ENCODE measurements at places on chromosomes 4 and X. TPM values are rescaled to one million over a fixed set of nuclear protein-coding genes. Genes with fewer than 3 reads are reported as not detected.

- no peak overlapping the region for H3K4me3 ChIP-seq
- H3K36me3 ChIP-seq: no peaks in the 10 kb centered on the region
- no peaks in the 10 kb centered on the region for H3K27me3 ChIP-seq
- no peak for DNase-seq
- H3K4me1 ChIP-seq: no peaks in the 10 kb centered on the region
Observed at GRCh38 chrX:21974011-21974385, 33.5 kb downstream of the SMS start.

DNA sequence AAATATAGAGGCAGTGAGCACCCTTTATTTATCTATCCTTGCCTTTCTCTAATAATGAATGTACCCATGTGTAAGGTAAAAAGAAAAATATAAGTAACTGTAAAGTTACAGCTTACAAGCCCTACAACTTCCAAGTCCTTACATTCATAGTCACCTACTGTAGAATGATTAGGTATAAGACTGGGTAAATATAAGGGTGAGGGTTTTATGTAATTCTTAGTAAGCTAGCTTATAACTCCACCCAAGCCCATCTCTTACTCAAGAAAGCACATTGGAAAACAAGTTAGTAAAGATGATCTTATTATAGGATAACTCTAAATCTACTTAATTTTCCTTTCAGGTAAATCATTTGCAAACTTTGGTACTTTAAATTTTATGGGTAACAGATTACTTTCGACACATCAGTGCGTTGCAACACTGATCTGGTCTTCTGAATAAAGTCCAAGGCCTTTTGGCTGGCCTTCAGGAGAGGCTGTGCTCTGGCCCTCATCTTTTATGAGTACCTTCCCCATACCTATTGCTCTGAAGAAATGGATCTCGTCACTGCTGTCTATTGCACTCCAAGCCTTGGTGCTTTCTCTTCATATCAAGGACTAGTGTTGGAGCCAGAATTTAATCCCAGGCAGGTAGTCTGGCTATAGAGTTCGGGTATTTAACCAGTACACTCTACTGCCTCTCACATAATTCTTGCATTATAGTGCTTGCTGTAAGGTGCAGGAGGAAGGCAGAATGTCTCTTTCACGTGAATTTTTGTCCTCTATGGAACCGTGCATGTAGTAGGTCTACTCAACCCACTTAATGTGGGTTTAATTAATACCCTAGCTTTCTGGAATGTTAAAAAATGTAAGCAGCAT is 443.6 kb upstream of the AR start:
- DNase-seq: no peak
- H3K27me3 ChIP-seq: no peaks in the 10 kb centered on the region
- H3K27ac ChIP-seq: no peak overlapping the region
- no peaks in the 10 kb centered on the region for H3K36me3 ChIP-seq
- no peaks in the 10 kb centered on the region for H3K4me1 ChIP-seq
- no peak overlapping the region for H3K4me3 ChIP-seq

DNA sequence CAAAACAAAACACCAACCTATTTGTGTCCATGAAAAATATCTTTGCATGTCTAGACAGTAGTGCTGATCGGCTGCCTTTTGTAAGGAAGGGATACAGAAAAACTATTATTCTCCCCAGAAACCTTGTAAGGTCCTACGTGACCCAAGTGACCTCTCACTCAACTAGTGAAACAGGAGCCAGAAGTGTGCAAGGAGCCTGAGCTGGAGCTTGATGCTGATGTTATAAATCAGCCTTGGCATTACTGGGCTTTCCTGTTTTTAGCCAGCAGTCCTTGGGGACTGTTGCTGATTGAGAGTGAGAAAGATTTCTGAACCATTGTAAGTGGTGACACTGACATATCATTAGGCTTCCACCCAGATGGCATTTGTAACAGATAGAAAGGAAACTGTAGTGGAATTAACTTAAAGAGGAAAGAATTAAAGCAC is 100.8 kb upstream of the LIMCH1 start:
- no peak for DNase-seq
- no peaks in the 10 kb centered on the region for H3K36me3 ChIP-seq
- peaks cover 5% of the 10 kb centered on the region for H3K4me1 ChIP-seq
- H3K4me3 ChIP-seq: no peak overlapping the region
- peak overlapping the region; percentile 61 for H3K27ac ChIP-seq

- no peak for DNase-seq
- no peaks in the 10 kb centered on the region for H3K4me1 ChIP-seq
- no peaks in the 10 kb centered on the region for H3K27me3 ChIP-seq
- H3K36me3 ChIP-seq: no peaks in the 10 kb centered on the region
- H3K27ac ChIP-seq: no peak overlapping the region
Observed at GRCh38 chr4:6909970-6910339, 329 bp downstream of the TBC1D14 start.

- no peaks in the 10 kb centered on the region for H3K4me1 ChIP-seq
- H3K4me3 ChIP-seq: no peak overlapping the region
- H3K36me3 ChIP-seq: no peaks in the 10 kb centered on the region
- H3K27ac ChIP-seq: no peak overlapping the region
- DNase-seq: no peak
Observed at GRCh38 chr4:175946472-175947116, 119.0 kb upstream of the WDR17 start.

- DNase-seq: no peak
- H3K4me1 ChIP-seq: no peaks in the 10 kb centered on the region
- no peaks in the 10 kb centered on the region for H3K36me3 ChIP-seq
- H3K4me3 ChIP-seq: no peak overlapping the region
- H3K27ac ChIP-seq: no peak overlapping the region
- no peaks in the 10 kb centered on the region for H3K27me3 ChIP-seq
Observed at GRCh38 chr4:17447056-17447455, 64.8 kb downstream of the QDPR start.

GRCh38 chr4:20217521-20217920 is 34.2 kb upstream of the SLIT2 start:
- no peak overlapping the region for H3K4me3 ChIP-seq
- no peaks in the 10 kb centered on the region for H3K36me3 ChIP-seq
- H3K27me3 ChIP-seq: no peaks in the 10 kb centered on the region
- no peak for DNase-seq
- no peaks in the 10 kb centered on the region for H3K4me1 ChIP-seq

GRCh38 chr4:74583757-74584156 is 138.8 kb downstream of the AREG start:
- H3K36me3 ChIP-seq: no peaks in the 10 kb centered on the region
- H3K4me1 ChIP-seq: no peaks in the 10 kb centered on the region
- no peak overlapping the region for H3K4me3 ChIP-seq
- no peak overlapping the region for H3K27ac ChIP-seq

- H3K27ac ChIP-seq: no peak overlapping the region
- H3K4me1 ChIP-seq: no peaks in the 10 kb centered on the region
- no peak for DNase-seq
- H3K27me3 ChIP-seq: no peaks in the 10 kb centered on the region
Observed at GRCh38 chr4:4499438-4500123, 42.3 kb downstream of the STX18 start.

DNA sequence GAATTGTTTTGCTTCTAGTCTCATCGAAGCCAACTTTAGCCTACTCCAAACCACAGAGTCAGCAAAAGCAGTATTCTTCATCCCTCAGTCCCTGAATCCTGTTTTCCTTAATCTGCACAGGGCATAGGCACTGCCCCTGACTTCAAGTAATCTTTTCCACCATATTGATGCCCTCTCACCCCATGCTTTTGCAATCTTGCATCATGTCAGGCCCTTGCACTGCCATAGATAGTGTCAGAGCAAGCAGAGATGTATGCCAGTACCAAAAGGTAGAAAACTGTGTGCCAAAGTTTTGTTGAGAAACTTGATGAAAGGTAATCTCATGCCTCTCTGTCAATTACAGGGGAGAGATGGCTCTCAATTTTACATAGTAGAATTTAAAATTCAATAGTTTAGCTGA is 131.1 kb downstream of the CFAP299 start:
- H3K36me3 ChIP-seq: no peaks in the 10 kb centered on the region
- no peaks in the 10 kb centered on the region for H3K4me1 ChIP-seq
- no peaks in the 10 kb centered on the region for H3K27me3 ChIP-seq
- no peak overlapping the region for H3K4me3 ChIP-seq
- no peak overlapping the region for H3K27ac ChIP-seq

DNA sequence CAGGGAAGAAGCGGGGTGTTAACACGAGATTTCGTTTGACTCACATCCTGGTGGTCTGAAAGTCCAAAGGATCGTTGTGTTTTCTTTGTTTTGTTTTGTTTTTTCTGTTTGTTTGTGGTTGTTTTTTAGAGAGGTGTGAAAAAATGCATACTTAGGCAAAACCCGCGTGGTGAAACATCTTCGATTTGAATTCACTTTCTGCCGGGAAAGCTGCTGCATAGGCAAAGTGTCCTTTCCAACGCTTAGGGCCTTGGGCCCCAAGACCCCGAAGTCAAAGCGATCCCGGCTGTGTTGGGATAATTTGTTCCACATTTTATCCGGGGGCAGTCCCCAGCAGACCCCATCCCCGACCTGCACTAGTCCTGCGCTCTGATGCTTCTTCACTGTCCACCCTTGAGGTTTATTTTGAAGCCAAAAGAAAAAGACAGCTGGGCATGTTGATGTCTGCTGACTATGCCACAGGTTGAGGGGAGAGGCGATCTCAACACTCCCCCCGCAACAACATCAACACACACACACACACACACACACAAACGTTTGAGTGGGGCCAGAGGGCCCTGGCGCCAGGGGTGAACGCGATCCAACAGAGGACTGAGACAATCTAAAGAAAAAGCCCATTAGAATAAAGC is 2.0 kb downstream of the MSX1 start:
- H3K27me3 ChIP-seq: no peaks in the 10 kb centered on the region
- no peaks in the 10 kb centered on the region for H3K36me3 ChIP-seq

DNA sequence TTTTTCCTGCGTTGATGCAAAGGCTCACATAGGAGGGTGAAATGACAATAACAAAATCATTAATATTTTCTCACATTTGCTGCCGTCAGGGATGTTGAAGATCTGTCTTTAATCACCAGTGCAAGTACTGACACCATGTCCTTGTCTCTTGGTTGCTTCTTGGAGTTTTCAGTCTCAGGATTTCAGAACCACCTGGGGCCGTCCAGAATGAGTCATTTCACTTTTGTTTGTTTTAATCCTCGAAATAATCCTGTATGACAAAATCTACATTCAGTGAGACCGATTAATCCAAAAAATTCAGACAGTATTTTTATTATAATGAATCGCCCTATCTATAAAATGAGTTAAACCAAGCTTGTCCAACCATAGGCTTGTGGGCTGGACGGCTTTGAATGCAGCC is 47.2 kb downstream of the NEIL3 start:
- no peaks in the 10 kb centered on the region for H3K27me3 ChIP-seq
- H3K36me3 ChIP-seq: no peaks in the 10 kb centered on the region

- H3K4me3 ChIP-seq: no peak overlapping the region
- H3K36me3 ChIP-seq: no peaks in the 10 kb centered on the region
- H3K27ac ChIP-seq: no peak overlapping the region
- no peak for DNase-seq
Observed at GRCh38 chr4:181204109-181204508, 1039.1 kb upstream of the TENM3 start.

DNA sequence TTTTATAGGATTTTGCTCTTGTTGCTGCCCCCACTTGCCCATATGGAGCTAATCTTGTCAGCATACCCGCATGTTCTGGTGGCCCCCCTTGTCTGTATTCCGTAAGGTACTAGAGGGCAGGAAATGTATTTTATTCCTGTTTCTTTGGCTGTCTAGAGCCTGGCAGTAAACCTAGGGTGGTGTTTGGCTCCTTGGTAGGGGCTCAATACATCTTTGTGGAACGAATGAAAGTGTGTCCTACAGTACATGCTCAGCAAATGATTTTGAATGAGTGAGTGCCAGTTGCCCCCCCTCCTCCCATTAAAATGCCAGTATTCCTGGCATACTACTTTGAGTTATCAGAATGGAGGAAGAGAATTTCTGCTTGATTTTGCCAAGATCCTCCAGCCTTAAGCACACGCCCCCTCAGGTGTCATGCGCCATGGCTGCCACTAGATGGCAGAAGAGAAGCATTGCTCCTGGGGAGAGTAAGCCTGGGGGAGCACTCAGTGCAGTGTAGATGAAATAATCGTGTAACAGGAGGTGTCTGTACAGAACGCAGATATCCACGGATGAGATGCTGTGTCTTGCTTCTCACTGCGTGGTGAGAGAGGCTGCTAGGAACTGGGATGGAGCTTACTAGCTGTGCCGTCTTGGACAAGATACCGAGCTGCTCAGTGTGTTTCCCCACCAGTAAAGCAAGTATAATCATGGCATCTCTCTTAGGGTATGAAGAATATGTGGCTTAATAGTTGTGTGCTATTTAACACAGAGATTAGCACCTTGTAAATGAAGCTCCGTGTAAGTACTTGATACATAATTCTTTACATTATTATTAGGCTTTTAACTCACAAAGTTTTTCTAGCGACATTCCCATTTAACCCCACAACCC is 17.2 kb upstream of the RNF212 start:
- no peaks in the 10 kb centered on the region for H3K4me1 ChIP-seq
- no peak overlapping the region for H3K27ac ChIP-seq
- no peaks in the 10 kb centered on the region for H3K36me3 ChIP-seq
- peak; percentile 70 for DNase-seq
- no peak overlapping the region for H3K4me3 ChIP-seq

- H3K4me3 ChIP-seq: no peak overlapping the region
- no peaks in the 10 kb centered on the region for H3K4me1 ChIP-seq
- DNase-seq: no peak
- no peaks in the 10 kb centered on the region for H3K36me3 ChIP-seq
- H3K27me3 ChIP-seq: no peaks in the 10 kb centered on the region
- H3K27ac ChIP-seq: no peak overlapping the region
Observed at GRCh38 chr4:154506253-154506652, 14.7 kb upstream of the DCHS2 start.

DNA sequence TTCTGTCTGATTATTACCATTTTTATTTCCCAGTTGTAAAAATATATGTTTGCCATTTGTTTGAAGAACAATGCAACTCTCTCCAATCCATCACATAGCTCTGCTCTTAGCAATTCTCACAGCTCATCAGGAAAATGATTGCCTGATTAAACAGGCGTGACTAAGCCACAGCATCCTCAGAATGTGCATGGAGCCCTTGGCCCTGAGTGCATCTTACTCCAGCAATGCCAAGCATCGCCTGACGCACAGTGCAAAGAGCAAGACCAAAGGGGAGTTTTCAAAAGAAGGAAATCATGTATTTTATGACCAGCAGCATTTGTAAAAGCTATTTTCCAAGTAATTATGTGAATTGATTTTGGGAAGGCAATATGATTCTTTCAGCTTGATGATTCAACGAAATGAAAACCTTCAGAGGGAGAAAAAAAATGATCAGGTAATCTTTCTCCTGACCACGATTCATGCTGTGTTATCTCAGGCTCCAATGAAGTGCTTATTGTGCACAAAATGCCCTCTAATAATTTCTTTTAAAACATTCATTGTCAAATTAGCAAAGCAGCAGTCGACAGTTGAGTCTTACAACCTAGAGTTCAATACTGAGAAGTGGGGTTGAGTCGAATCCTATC is 138.0 kb upstream of the FAM9B start:
- H3K4me3 ChIP-seq: no peak overlapping the region
- H3K36me3 ChIP-seq: no peaks in the 10 kb centered on the region
- no peaks in the 10 kb centered on the region for H3K4me1 ChIP-seq
- DNase-seq: no peak
- H3K27me3 ChIP-seq: no peaks in the 10 kb centered on the region
- H3K27ac ChIP-seq: no peak overlapping the region

Gene NPFFR2
- total RNA-seq: not detected

Gene GC
- not detected for total RNA-seq
